ENCODE measurements at places on chromosomes 3 and 15.
A peak's percentile ranks its signal among the peaks of the same experiment; 100 is the strongest.

- no peak for DNase-seq
Measured at GRCh38 chr15:67102599-67102929, 37.2 kb downstream of the SMAD3 start.

- no peak for DNase-seq
Measured at GRCh38 chr3:175398676-175399075, 539.5 kb downstream of the NAALADL2 start.

DNA sequence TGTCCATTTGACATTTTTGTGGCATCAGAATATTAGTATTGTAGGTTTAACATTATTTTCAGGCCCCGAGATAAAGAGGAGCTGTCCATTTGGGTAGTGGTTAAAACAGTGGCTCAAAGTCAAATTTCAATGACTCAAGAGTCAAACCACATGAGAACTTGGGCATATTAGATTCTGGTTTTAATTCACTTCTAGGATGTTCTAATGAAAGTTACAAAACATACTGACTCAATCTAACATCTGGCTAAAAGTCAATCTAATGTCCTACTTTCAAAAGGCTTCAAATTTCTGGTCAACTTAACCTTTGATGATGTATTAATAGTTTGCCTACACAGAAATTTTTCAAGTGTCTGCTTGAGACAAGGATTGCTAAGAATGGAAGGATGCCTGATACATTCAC is 112.4 kb downstream of the ABI3BP start:
- no peak for DNase-seq

GRCh38 chr15:77578641-77579372 is 53.9 kb downstream of the LINGO1 start:
- DNase-seq = no peak

- no peak for DNase-seq
Measured at GRCh38 chr3:194364652-194365434, 4.7 kb downstream of the LRRC15 start.

- DNase-seq = no peak
Measured at GRCh38 chr3:105972069-105972468, 103.3 kb upstream of the CBLB start.

GRCh38 chr3:37216597-37217097 is 42.3 kb upstream of the LRRFIP2 start:
- no peak for DNase-seq

- DNase-seq = no peak
Measured at GRCh38 chr3:4334548-4334947, 31.4 kb downstream of the SETMAR start.

- no peak for DNase-seq
Measured at GRCh38 chr3:42306499-42306898, 40.5 kb upstream of the CCK start.

GRCh38 chr3:65291448-65292125 is 603.8 kb upstream of the ADAMTS9 start:
- peak; percentile 42 for DNase-seq

DNA sequence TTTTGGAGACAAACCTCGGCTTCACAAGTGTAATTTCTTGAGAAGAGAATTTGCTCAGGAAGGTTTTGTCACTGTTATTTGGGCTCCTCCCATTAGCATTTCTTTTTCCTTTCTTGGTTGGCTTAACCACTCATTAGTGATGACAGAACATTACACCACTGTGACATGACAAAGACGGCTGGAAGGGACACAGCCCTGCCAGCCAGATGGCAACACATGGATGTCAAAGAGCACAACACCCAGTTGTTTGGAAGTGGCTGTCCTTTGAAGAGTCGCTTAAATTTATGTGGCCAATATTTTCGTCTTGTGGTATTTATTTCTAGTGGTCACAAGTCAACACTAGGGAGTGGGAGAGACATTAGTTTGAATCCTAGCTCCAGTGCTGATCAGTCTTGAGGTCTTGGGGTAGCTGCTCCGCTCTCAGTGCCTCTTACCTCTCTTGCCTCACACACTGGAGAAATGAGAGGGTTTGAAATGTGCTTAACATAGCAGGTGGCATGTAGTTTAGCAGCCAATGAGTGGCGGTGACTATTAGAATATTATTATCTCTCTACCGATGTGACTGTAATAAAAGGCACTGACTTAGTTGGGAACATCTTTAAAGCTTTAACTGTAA is 92.8 kb downstream of the FRMD4B start:
- no peak for DNase-seq

DNA sequence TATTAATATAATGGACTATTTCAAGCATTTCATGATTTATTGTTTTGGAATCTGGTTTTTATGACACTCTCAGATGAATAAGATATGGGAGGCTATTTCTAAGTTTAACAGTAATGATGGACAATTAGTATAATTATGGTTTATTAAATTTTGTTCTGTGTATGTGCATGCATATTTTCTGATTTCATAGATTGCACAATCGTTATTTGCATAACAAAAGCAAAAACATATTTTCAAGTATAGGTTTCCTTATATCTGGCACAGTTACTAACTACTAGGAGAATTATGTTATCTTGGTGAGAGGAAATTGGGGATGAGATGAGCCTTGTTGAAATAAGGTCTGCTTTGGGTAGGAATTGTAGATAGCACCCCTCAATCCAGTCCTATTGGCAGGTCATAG is 413.1 kb downstream of the MCTP2 start:
- no peak for DNase-seq

GRCh38 chr15:25238126-25238525 is 200.7 kb downstream of the UBE3A start:
- no peak for DNase-seq

- no peak for DNase-seq
Measured at GRCh38 chr15:93920204-93920603, 311.2 kb upstream of the MCTP2 start.
